ENCODE measurements at places on chromosomes 4 and X.
A peak's percentile ranks its signal among the peaks of the same experiment; 100 is the strongest.

- H3K4me3 ChIP-seq = no peak overlapping the region
- H3K27me3 ChIP-seq = no peaks in the 10 kb centered on the region
- H3K36me3 ChIP-seq = no peaks in the 10 kb centered on the region
- no peaks in the 10 kb centered on the region for H3K4me1 ChIP-seq
These were observed 423.3 kb upstream of the TENM3 start for GRCh38 chr4:181819946-181820345.

GRCh38 chr4:138891631-138892031 lies 124.0 kb upstream of the NOCT start:
- H3K27ac ChIP-seq = no peak overlapping the region
- H3K4me3 ChIP-seq = no peak overlapping the region
- H3K36me3 ChIP-seq = no peaks in the 10 kb centered on the region
- no peaks in the 10 kb centered on the region for H3K27me3 ChIP-seq

DNA sequence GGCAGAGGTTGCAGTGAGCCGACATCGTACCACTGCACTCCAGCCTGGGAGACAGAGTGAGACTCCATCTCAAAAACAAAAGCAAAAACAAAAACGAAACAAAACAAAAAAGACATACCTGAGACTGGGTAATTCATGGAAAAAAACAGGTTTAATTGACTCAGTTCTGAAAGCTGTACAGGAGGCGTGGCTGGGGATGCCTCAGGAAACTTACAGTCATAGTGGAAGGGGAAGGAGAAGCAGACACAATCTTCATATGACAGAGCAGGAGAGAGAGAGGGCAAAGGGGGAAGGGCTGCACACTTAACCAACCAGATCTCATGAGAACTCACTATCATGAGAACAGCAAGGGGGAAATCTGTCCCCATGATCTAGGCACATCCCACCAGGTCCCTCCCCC lies 229.5 kb downstream of the STK32B start:
- DNase-seq = no peak
- H3K4me1 ChIP-seq = no peaks in the 10 kb centered on the region
- H3K36me3 ChIP-seq = no peaks in the 10 kb centered on the region
- no peak overlapping the region for H3K4me3 ChIP-seq
- no peak overlapping the region for H3K27ac ChIP-seq
- H3K27me3 ChIP-seq = no peaks in the 10 kb centered on the region

- no peaks in the 10 kb centered on the region for H3K27me3 ChIP-seq
- no peaks in the 10 kb centered on the region for H3K4me1 ChIP-seq
- H3K4me3 ChIP-seq = no peak overlapping the region
- no peaks in the 10 kb centered on the region for H3K36me3 ChIP-seq
These were observed 15.8 kb upstream of the LDB2 start for GRCh38 chr4:16914208-16914607.

DNA sequence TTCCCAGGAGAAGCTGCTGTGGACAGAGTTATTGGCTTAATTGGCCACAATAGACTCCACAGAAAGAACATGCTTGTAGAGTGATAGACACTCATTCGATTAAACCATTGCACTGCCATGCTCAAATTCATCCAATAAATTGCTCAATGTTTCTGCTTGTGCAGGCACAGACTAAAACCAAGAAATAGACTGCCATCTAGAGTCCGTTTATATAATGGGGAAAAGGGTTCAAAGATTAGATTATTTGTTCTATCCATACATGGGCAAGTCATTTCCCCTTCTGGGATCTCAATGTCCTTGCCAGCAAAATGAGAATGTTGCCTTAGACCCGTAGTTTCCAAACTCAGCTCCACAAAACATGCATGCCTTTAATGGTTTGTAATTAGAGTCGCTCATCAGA lies 8.7 kb downstream of the SMIM10 start:
- H3K27me3 ChIP-seq = no peaks in the 10 kb centered on the region
- no peak for DNase-seq
- no peaks in the 10 kb centered on the region for H3K36me3 ChIP-seq
- peaks cover 1% of the 10 kb centered on the region for H3K4me1 ChIP-seq

DNA sequence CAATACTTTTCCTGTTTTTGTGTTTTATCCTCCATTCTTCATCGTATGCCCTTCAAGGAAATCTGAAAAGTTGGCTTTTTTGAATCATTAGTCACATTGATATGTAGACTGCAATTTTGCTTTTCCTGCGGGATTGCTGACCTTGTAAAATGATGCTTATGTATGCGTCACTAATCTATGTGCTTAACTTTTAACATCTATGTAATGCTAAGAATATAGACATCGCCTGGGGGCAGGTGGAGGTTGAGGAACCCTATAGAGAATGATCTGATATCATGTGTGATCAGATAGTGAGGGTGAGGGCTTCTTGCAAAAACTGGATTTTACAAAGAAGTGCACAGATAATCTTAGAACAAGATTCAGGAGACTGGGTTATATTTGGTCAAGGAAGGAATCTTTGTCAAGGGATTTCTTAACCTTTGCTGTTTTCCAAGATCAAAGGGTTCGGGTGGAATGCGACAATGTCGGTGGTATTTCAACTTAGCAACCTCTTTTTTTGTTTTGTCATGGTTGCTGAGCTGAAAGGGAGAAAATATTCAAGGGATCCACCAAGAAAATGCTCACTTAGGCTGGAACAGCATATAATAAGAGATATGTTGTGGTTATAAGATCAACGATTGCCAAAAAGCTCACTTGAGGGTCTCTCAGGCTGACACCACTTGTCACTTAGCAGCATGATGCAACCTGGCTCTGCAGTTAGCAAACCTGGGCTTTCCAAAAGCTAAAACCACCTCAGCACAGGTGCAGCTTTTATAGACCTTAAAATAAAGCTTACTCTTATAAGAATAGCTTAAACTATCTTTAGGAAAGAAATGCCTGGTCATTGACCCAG lies 70.6 kb upstream of the PUDP start:
- H3K36me3 ChIP-seq = no peaks in the 10 kb centered on the region
- DNase-seq = no peak
- H3K4me1 ChIP-seq = no peaks in the 10 kb centered on the region
- no peaks in the 10 kb centered on the region for H3K27me3 ChIP-seq

- H3K36me3 ChIP-seq = no peaks in the 10 kb centered on the region
- no peaks in the 10 kb centered on the region for H3K27me3 ChIP-seq
- H3K4me3 ChIP-seq = no peak overlapping the region
- no peak overlapping the region for H3K27ac ChIP-seq
These were observed 9.0 kb upstream of the SLC25A14 start for GRCh38 chrX:130330706-130331105.

GRCh38 chr4:1658581-1658980 lies 25.5 kb downstream of the FAM53A start:
- no peaks in the 10 kb centered on the region for H3K27me3 ChIP-seq
- no peak for DNase-seq
- no peaks in the 10 kb centered on the region for H3K36me3 ChIP-seq
- H3K4me3 ChIP-seq = no peak overlapping the region

DNA sequence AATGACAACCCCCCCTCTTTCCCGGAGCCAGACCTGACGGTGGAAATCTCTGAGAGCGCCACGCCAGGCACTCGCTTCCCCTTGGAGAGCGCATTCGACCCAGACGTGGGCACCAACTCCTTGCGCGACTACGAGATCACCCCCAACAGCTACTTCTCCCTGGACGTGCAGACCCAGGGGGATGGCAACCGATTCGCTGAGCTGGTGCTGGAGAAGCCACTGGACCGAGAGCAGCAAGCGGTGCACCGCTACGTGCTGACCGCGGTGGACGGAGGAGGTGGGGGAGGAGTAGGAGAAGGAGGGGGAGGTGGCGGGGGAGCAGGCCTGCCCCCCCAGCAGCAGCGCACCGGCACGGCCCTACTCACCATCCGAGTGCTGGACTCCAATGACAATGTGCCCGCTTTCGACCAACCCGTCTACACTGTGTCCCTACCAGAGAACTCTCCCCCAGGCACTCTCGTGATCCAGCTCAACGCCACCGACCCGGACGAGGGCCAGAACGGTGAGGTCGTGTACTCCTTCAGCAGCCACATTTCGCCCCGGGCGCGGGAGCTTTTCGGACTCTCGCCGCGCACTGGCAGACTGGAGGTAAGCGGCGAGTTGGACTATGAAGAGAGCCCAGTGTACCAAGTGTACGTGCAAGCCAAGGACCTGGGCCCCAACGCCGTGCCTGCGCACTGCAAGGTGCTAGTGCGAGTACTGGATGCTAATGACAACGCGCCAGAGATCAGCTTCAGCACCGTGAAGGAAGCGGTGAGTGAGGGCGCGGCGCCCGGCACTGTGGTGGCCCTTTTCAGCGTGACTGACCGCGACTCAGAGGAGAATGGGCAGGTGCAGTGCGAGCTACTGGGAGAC lies 1.6 kb downstream of the PCDH10 start:
- peak overlapping the region; percentile 43 for H3K27ac ChIP-seq
- peaks cover 60% of the 10 kb centered on the region for H3K4me1 ChIP-seq
- no peak for DNase-seq
- H3K4me3 ChIP-seq = peak overlapping the region; percentile 55

DNA sequence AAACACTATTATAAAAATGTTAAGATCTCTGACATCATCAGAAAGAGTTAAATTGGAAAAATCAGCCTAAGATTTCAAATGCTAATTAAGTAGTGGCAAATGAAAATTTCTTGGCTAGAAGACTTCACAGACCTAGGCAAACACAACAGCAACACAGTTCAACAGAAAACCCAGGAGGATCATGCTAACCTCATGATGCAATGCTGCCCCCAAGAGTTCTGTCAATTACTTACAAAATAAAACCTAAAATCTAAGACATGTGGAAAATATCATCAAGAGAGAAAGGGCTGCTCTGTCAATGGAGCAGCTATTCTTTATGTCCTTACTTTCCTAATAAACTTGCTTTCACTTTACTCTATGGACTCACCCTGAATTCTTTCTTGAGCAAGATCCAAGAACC lies 21.0 kb downstream of the S100G start:
- no peak overlapping the region for H3K4me3 ChIP-seq
- no peaks in the 10 kb centered on the region for H3K36me3 ChIP-seq
- no peak overlapping the region for H3K27ac ChIP-seq
- H3K4me1 ChIP-seq = no peaks in the 10 kb centered on the region
- DNase-seq = no peak

- H3K4me3 ChIP-seq = no peak overlapping the region
- no peak for DNase-seq
- no peaks in the 10 kb centered on the region for H3K27me3 ChIP-seq
- H3K36me3 ChIP-seq = no peaks in the 10 kb centered on the region
- no peaks in the 10 kb centered on the region for H3K4me1 ChIP-seq
These were observed 258.6 kb downstream of the CAMK2D start for GRCh38 chr4:113502906-113503305.

DNA sequence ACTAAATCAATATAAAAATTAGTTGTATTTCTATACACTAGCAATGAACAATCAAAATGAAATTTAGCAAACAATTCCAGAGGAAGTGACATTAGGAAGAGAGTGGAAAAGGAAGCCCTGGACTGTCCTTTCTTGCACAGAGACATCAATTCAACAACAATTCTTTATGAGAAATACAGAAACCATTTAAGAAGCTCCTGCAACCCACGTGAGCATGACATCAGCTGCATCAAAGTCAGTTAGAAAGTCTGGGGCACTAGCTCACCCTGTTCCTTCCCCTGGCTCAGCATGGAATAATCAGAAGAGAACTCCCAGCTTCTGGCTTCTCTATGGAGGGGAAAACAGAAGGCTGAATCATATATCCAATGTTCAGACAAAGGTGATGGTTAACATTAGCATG lies 48.6 kb upstream of the STARD8 start:
- no peak for DNase-seq
- H3K4me3 ChIP-seq = no peak overlapping the region
- H3K27me3 ChIP-seq = no peaks in the 10 kb centered on the region
- H3K27ac ChIP-seq = no peak overlapping the region
- no peaks in the 10 kb centered on the region for H3K4me1 ChIP-seq
- H3K36me3 ChIP-seq = no peaks in the 10 kb centered on the region

DNA sequence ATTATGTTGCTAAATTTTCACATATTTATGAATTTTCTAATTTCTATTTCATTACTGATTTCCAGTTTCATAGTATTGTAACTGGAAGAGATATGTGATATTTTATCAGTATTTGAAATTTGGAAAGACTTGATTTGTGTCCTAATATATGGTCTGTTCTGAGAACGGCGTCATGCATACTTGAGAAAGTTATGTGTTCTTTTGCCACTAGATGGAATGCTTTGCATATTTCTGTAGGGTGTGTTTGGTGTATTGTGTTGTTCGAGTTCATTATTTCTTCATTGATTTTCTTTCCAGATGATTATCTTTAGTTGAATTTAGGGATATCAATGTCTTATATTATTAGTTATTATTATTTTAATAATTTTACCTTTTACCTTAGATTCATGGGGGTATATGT lies 110.6 kb upstream of the ITM2A start:
- no peaks in the 10 kb centered on the region for H3K27me3 ChIP-seq
- H3K36me3 ChIP-seq = no peaks in the 10 kb centered on the region
- no peak for DNase-seq
- H3K4me3 ChIP-seq = no peak overlapping the region
- H3K4me1 ChIP-seq = no peaks in the 10 kb centered on the region
- H3K27ac ChIP-seq = no peak overlapping the region

- H3K36me3 ChIP-seq = no peaks in the 10 kb centered on the region
- DNase-seq = no peak
- H3K27me3 ChIP-seq = no peaks in the 10 kb centered on the region
- H3K4me1 ChIP-seq = no peaks in the 10 kb centered on the region
- H3K4me3 ChIP-seq = no peak overlapping the region
These were observed 96.5 kb upstream of the DHX15 start for GRCh38 chr4:24680746-24681448.

DNA sequence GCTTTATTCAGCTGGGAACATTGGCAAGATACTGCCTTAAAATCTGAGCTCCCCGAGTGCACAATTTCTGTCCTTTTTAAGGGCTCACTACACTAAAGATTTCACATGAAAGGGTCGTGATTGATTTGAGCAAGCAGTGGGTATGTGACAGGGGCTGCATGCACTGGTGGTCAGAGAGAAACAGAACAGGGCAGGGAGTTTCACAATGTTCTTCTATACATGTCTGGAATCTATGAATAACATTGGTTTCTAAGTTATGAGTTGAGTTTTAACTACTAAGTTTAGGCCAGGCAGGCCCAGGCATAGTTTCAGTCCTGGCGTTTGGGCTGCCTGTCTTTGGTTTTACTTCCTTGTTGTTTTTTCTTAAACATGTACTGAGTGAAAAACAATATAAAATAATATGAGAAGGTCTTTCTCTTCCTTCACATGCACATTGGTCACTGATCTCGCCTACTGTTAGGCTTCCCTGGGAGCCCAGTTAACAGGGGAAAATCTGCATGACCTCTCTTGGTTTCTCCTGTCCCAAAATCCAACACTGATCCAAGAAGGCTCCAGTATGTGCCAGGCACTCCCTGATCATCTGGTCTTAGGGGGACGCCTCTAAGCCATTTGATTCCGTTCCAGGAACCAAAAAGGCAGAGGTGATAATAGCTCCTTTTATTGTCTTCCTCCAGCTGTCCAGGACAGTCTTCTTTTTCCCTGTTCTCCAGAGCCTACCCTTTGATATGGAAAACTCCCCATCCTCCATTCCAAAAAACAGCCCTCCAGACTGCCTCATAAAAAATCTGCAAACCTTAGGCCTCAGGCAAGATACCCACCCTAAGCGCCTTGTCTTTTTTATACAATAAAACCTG lies at the start of gene UGT2B17:
Gene UGT2B17 (minus strand): TSS at position 51 of the 854 bp plus-strand sequence. CDS start 7,838 bp downstream, outside the sequence.
- H3K4me1 ChIP-seq = no peaks in the 10 kb centered on the region
- no peak for DNase-seq
- H3K27ac ChIP-seq = no peak within 1 kb of the TSS
- H3K36me3 ChIP-seq = no peaks in the 10 kb centered on the region
- no peak within 1 kb of the TSS for H3K4me3 ChIP-seq

GRCh38 chrX:155441097-155441496 lies 17.3 kb downstream of the F8A3 start:
- DNase-seq = no peak
- H3K27ac ChIP-seq = no peak overlapping the region
- no peaks in the 10 kb centered on the region for H3K27me3 ChIP-seq
- no peak overlapping the region for H3K4me3 ChIP-seq
- H3K4me1 ChIP-seq = no peaks in the 10 kb centered on the region

Measured in vagina (tissue), 2 donors.